Stimulated activated CD4-positive, alpha-beta T cell treated with anti-CD3 and anti-CD28 coated beads, Interleukin-1b, Interleukin-23, amount 100 ng/mL, for 24 hours (primary cell): ENCODE measurements at places on chromosomes 3 and 15.

DNA sequence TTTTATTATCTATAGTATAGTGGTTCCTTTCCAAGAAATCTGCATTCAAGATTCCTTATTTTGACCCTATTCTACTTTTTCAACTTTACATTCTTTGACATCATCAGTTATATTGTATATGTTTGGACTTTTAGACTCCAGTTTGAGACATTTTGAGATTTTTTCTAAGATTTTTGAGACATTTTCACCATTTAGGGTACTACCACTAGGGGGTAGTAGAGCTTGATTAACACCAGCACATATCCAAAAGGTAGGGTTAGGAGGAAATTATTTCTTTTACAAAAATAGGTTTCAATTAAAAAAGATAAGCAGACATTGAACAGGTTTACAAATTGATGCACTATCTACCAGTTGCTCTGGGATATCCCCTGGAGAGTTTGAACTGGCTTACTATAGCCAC, 262.5 kb downstream of the SCAPER start:
- no peak for DNase-seq

DNA sequence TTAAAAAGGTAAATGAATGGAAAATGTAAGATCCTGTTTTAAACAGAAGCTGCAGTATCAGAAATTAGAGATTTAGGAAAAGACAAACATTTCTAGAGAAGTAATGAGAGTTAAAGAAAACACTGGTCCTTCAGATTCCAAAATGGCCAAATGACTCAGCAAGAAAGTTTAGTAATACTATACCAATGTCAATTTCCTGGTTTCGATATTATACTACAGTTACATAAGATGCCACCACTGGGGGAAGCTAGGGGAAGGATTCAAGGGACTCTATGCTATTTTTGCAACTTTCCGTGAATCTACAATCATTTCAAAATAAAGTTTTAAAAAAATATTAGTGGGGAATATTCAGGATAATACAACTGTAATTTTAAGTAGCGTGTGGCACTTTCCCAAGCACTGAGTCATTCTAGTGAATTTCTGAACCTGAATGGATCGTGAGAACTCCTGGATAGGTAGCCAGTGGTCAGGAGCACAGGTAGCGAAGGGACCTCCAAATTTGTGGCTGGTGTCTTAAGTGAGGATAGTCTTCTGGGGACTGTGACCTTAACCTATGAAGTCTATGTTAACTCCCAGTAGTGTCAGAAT, 37.6 kb downstream of the TMCC1 start:
- no peak for DNase-seq

GRCh38 chr3:33057320-33058298, 39.3 kb downstream of the GLB1 start:
- DNase-seq = no peak

GRCh38 chr3:127289706-127290575, 2.1 kb upstream of the PRR20G start:
- no peak for DNase-seq

- no peak for DNase-seq
These were observed 161.7 kb upstream of the ZNF385D start for GRCh38 chr3:21912711-21913110.

DNA sequence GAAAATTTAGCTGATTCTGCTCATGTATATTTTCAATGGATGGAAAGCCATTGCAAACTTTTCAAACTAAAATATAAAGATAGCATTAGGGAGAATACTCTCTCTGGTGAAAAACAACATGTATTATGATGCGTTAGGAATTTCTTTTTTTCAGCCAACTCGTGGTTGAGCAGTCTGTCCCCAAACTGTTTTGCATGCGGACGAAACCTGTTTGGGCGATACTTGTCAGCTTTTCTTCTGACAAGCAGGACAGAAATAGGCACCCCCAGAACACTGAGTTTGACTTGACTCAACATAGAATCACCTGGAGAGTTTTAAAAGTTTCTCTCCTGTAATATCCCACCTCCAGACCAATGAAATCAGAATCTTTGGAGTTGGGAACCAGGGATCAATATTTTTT, 417.5 kb upstream of the TPRG1 start:
- no peak for DNase-seq

- DNase-seq = no peak
These were observed 43.8 kb downstream of the GABRB3 start for GRCh38 chr15:26729030-26729429.

- no peak for DNase-seq
These were observed 505.2 kb downstream of the SHQ1 start for GRCh38 chr3:72343078-72343477.

DNA sequence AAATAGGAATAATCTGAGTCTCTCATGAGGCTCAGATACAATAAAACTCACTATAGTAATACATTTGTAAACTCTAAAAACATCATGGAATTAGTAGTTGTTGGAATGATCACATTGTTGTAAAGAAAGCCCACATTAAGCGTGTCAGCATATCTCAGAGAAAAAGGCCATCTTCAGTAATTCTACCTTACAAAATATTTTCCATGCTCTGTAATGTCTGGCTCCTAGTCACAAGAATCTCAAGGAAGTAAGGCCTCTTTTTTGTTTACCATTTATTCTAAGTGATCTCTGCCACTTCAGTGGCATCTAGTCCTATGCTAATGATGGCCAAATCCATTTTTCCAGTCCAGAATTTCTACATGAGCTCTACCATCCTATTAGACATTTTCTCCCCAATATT, 240.2 kb upstream of the ZNF717 start:
- DNase-seq = no peak
